Activated T-cell treated with anti-CD3 and anti-CD28 coated beads for 1 hour (primary cell): ENCODE measurements at places on chromosomes 12 and 14.

DNA sequence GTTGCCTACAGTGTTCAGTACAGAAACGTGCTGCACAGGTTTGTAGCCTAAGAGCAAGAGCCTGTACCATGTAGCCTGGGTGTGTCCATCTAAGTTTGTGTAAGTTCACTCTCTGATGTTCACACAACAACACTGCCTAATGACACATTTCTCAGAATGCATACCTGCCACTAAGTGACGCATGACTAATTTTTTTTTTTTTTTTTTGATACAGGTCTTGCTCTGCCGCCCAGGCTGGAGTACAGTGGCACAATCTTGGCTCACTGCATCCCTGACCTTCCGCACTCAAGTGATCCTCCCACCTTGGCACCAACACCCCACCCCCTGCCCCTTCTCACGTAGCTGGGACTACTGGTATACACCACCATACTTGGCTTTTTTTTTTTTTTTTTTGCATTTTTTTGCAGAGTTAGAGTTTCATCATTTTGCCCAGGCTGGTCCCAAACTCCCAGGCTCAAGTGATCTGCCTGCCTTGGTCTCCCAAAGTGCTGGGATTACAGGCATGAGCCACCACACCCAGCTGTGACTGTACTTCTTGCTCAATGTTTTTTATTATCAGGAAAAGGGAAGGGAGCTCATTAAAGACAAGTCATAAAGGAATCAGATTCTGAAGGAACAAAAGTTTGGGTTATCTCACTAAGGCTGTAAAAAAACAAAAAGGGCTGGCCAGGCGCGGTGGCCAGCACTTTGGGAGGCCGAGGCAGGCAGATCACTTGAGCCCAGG, 10.0 kb upstream of the CDC42BPB start:
- no peak for DNase-seq

- DNase-seq = no peak
Observed at GRCh38 chr14:89454996-89455395, 38.0 kb upstream of the FOXN3 start.

GRCh38 chr12:2341051-2341751, 288.4 kb downstream of the CACNA1C start:
- DNase-seq = no peak

- DNase-seq = no peak
Observed at GRCh38 chr12:115756271-115756670, 521.2 kb downstream of the MED13L start.

- no peak for DNase-seq
Observed at GRCh38 chr14:96217376-96217913, 12.8 kb downstream of the BDKRB2 start.

DNA sequence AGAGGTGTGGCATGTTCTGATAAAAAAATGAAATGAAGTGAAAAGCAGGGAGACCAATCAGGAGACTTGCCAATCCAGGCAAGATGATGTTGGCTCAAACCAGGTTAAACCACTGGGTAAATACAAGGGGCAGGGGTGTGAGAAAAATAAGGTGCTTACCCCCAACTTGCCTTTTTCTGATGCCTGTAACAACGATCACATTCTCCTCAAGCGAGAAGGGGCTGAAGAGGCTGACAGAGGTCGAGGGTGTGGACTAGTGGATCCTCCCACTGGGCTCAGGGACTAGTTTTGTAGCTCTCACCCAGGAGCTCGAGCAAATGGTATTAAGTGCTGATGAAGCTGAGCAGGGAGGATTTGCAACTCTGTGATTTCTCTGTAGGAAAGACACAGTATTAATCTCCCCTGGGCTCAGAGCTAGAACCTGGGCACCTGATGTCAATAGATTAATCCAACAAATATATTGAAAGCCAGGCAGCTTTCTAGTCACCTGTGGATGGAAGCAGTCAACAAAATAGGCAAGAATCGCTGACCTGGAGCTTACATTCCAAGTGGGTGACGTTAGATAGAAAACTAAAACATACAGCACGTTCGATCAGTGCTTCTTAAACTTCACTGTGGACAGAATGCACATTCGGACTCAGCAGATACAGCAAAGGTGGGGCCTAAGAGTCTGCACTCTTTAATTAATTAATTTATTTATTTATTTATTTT, 15.2 kb upstream of the EAPP start:
- no peak for DNase-seq

GRCh38 chr12:57803319-57803893, 15.1 kb downstream of the AVIL start:
- DNase-seq = no peak

DNA sequence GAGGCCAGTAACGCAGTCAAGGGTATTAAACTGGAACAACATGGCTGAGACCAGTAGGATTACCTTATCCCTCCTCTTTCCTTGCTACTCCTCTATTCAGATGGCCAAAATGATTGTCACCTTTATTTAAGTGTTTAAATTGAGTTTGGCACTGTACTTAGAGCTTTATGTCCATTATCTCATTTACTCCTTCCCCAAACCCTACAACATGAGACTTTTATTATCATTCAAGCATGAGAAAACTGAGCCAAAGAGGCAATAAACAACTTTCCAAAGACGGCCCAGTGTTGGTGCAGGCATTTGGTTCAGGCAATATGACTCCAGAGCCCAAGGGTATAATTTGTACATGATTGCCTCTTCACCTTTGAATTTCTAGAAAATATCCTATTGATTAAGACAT, 370.9 kb upstream of the KITLG start:
- no peak for DNase-seq

DNA sequence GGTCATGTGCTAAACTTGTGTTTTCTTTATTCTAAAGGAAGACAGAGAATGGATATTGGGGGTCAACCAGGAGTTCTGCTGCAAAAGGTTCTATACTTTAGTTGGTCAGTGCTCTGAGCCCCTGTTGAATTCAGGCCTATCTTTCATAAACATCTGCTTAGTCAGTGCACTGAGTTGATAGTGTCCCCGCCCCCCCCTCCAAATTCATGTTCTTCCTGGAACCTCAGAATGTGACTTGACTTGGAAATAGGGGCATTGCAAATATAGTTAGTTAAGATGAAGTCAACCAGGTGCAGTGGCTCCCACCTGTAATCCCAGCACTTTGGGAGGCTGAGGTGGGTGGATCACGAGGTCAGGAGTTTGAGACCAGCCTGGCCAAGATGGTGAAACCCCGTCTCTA, 23.3 kb downstream of the CHST11 start:
- no peak for DNase-seq

DNA sequence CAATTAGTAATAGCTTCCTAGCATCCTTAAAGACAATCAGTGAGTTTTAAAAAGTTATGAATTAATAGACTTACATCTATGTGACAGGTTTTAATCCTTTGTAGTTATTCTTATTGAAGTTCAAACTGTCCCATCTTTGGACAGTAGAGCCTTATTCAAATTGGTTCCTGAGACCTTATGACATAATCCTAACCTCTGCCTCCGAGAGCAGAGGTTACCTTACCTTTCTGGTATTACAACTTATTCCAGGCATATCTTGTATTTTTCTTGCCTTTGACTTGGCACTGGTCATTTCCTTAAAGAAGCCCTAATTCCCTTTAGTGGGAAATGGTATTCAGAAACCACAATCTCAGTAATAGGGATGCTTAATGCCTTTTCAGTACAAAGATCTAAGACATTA, 21.8 kb downstream of the BTBD7 start:
- no peak for DNase-seq

DNA sequence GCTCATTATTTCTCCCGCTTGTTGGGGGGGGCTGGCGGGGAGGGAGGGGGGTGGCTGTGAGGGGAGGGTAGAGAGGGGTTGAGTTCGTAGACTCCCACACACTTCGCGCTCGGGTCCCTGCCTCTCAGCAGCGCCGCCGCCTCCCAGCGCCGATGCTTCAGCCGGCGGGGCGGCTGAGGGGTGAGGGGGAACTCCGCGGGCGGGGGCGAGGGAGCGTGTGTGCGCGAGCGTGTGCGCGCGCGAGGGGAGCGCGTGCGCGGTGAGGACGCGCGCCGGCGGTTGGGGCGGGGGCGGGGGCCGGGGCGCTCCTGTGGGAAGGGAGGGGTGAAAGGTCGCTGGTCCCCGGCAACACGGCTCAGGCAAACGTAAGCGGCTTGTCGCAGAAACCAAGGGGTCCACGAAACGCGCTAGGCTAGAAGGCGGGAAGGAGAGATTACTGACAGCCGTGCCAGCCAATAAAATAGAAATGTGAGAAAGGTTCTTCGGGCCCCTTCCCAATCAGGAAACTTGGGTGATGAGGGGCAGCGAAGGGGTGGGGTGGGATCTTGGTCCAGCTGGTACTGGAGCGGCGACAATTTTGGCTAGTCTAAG, 343 bp upstream of the NOVA1 start:
- no peak for DNase-seq

GRCh38 chr12:112115259-112116045, 6.9 kb upstream of the NAA25 start:
- DNase-seq = no peak
